Activated T-cell treated with anti-CD3 and anti-CD28 coated beads, Interleukin-2, amount 50 U/mL, for 48 hours (primary cell): ENCODE measurements at places on chromosomes 4 and X.

DNA sequence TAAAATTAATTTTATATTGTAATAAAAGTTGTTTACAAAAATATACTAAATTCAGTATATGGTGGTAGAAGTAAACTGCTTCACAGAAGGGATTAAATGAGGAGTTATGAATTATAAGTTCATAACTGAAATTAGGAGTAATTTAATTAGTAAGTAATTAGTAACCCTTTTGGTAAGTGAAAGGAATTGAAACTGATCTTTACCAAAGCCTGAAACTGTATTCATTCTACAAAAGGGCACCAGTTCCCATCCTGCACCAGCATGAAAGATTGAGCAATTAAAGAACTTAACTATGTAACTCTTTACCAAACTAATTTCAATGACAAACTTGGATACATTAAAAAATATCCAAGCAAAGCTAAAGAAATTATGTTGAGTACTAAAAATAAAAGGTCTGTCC lies 8.2 kb downstream of the MED14 start:
- no peak for DNase-seq

DNA sequence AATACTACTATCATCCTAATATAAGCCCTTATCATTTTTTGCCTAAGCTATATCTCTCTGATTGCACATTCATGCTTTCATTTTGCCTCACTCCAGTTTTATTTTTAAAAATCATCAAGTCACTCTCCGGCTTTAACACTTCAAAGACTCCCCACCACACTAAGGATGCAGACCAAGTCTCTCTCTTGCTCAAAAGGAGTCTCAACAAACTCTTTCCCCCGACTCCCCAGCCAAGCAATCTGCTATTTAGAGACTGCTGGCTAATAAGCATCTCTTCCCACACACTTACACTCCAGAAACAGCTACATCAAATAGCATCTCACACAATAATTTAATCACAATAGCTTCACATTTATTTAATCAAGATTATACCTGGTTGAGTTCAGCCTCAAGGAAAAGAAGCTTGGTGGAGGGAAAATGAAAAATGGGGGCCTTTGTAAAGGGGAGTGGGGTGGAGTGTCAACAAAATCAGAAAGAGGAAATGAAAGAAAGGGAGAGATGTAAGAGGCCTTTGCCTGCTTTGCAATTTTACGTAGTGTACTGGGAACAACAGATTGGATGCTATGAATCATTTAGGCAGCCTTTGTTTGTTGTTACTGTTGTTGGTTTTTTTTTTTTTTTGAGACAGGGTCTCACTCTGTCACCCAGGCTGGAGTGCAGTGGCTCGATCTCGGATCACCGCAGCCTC lies 104.1 kb upstream of the MCF2 start:
- DNase-seq: no peak

DNA sequence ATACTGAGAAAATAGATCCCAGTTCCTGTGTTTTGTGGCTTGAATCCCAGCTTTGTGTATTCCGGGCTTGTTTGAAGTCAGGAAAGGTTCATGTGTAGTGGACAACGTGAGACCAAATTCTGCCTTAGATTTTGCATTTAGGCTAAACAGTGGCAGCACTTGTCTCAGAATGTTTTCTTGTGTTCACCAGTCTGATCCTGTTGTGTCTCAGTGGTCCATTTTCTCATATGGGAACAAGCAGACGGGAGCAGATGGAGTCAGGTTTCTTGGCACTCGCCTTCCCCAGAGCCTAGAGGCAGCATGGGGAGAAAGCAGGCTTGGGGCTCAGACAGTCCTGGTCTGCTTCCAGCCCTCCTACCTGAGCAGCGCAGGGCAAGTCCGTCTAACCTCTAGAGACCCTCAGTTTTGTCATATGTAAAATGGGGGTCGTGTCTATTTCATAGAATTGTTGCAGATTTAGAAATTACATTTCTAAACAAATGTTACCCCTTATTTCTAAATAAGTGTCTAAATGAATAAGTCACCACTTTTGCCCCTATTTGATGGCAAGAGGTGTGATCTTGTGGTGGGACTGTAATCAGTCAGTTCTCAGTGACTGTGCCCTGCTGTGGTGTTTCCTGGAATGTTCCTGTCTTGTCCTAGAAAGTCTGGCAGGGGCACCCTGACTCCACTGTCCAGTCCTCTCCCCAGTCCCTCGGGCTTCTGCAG lies 28.3 kb upstream of the MSANTD1 start:
- DNase-seq: no peak

GRCh38 chr4:37758226-37758625 lies 68.3 kb upstream of the PGM2 start:
- DNase-seq: no peak
